ENCODE measurements at places on chromosomes 1 and 21. TPM values are rescaled to one million over a fixed set of nuclear protein-coding genes. Genes with fewer than 3 reads are reported as not detected.
A peak's percentile ranks its signal among the peaks of the same experiment; 100 is the strongest.

DNA sequence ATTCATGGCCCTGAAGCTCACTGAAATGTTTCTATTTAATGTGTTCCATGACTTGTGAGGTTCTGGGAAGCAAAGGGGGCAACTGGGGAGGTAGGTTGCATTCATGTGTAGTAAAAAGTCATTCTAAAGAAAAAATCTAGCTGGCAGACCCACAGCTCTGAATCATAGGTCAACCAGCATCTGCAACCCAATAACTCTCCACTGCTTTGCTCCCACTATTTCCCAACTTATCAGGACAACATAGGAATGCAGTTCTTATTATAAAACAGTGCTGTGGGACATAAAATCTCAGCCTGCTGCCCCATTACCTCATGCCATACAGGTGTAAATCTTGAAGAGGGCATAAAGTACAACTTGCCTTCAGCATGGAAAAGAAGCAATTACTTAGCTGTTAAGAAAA lies 576.1 kb upstream of the PTBP2 start:
- H3K4me3 ChIP-seq, result no peak overlapping the region
- no peaks in the 10 kb centered on the region for H3K4me1 ChIP-seq
- H3K27me3 ChIP-seq, result no peaks in the 10 kb centered on the region
- no peak overlapping the region for H3K27ac ChIP-seq
- H3K36me3 ChIP-seq, result no peaks in the 10 kb centered on the region

DNA sequence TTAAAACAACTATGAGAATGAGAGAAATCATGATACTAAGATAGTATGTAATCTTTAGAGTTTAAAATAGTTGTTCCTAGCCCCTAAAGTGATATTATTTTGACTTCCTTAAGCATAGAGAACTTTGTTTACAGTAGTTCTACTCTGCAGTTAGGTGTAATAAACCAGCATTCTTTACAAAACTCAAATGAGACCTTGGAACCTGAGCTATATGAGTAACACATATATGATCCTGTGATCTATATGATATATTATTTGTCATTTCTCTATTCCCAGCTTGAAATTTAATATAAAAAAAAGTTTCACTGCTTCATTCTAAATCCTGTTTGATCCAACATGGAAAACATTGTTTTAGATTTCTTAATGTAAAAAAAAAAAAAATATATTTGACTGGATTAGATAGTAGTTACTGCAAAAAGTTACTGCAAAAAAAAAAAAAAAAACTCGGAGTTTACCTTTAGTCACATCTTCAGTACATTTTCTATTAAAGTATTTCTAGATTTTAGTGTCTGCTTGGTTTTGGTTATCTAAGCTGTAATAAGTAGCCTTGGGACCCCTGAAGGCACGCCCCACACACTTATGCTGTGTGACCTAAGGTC lies 463.8 kb downstream of the USP25 start:
- H3K4me3 ChIP-seq, result no peak overlapping the region
- no peaks in the 10 kb centered on the region for H3K27me3 ChIP-seq
- H3K36me3 ChIP-seq, result no peaks in the 10 kb centered on the region
- no peak overlapping the region for H3K27ac ChIP-seq

DNA sequence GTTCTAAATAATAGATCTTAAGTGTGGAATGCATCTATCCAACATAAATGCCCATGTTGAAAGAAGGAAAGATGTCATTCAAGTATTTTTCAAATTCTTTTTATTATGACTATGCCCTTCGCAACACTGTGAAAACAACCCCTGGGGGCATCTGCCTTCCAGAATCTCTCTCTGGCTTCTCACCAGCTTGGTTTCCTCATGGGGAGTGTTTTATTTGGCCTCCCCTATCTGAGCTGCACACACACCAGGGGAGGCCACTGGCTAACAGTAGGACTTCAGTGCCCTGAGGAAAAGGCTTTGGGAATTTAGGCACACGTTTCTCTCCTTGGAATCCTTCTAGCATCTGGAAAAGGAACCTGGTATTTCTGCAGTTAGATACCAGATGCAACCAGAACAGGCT lies 130.6 kb downstream of the EDEM3 start:
- no peaks in the 10 kb centered on the region for H3K36me3 ChIP-seq
- no peak overlapping the region for H3K4me3 ChIP-seq
- H3K27me3 ChIP-seq, result no peaks in the 10 kb centered on the region
- H3K4me1 ChIP-seq, result no peaks in the 10 kb centered on the region
- no peak overlapping the region for H3K27ac ChIP-seq

DNA sequence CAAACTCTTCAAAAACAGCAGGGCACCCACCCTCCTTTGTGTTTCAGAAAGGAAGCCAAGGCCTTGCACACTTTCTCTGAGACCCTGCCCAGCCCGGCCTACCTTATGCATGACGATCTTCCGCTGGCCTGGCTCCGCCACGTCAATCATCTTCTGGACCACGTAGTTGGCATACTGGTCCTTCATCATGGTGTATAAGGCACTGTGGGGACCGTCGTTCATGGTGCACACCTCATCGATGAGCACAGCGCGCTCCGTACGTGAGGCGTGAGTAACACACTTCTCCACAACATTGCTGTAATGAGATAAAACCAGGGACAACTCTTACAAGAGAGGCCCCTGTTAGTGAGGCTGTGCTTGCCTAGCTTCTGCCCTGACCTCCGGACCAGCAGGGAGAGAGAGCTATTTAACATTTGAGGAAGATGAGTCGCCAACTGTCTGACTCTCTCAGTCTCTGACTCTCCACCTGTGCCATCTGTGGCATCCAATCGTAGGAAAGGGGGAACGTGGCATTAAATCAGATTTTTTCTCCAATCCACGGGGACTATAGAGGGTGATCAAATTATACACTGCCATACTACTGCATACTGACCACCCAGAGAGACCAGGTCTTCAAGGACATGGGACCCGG lies 28.1 kb upstream of the SDC3 start:
- no peak overlapping the region for H3K27ac ChIP-seq
- no peaks in the 10 kb centered on the region for H3K4me1 ChIP-seq
- H3K36me3 ChIP-seq, result peaks cover 83% of the 10 kb centered on the region
- no peak for DNase-seq
- no peak overlapping the region for H3K4me3 ChIP-seq
- no peaks in the 10 kb centered on the region for H3K27me3 ChIP-seq

- DNase-seq, result no peak
- H3K4me3 ChIP-seq, result no peak overlapping the region
- no peak overlapping the region for H3K27ac ChIP-seq
- H3K36me3 ChIP-seq, result no peaks in the 10 kb centered on the region
Measured at GRCh38 chr1:18962121-18962721, 5.7 kb upstream of the IFFO2 start.

DNA sequence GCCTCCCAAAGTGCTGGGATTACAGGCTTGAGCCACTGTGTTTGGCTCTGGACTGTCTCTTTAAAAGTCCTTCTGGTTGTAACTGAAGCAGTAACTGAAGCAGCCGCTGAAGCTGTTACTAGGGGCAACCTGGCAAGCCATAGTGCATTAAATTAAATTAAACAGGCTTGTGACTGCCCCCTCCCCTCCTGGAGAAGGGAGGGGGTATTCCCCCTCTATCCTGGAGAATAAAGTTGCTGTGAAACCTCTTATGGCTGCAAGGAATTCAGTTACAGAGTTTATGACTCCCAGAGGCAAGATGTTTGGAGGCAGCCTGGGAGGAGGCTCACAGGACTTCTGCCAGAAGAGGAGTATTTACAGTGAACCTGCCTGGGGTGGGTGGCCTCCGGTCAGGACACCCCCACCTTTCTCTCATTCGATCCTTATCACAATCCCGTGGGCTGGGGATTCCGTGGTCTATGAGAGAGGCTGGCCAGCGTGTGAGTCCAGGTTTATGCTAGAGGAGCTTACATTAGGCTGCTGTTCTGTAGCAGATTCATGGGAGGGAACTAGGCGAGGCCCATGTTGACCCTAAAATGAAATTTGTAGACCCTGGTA lies 8.3 kb downstream of the TTC22 start:
- no peak overlapping the region for H3K4me3 ChIP-seq
- no peak for DNase-seq
- peaks cover 24% of the 10 kb centered on the region for H3K36me3 ChIP-seq
- no peak overlapping the region for H3K27ac ChIP-seq
- no peaks in the 10 kb centered on the region for H3K27me3 ChIP-seq
- H3K4me1 ChIP-seq, result no peaks in the 10 kb centered on the region

DNA sequence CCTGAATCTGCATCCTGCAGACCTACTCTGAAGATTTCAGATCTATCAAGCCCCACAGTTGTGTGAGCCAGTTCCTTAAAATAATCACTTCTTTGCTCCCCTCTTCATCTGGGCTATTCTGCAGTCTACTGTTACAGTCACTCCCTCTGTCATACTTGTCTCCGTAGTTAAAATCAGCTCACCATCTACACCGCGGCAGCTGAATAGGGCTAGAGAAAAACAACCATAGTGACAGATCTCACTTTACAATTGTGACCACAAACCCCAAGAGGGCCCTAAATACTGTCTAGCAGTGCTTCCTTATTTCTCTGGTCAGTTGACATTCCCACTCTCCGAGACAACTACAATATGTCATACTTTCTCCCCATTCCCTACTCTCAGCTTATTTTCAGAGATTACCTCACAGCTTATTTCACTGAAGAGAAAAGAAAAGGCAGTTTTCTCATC lies 12.9 kb downstream of the DESI2 start:
- peaks cover 12% of the 10 kb centered on the region for H3K4me1 ChIP-seq
- H3K4me3 ChIP-seq, result no peak overlapping the region
- no peaks in the 10 kb centered on the region for H3K36me3 ChIP-seq
- H3K27ac ChIP-seq, result no peak overlapping the region

- no peaks in the 10 kb centered on the region for H3K27me3 ChIP-seq
- H3K4me3 ChIP-seq, result no peak overlapping the region
- H3K27ac ChIP-seq, result no peak overlapping the region
Measured at GRCh38 chr1:31517301-31517700, 59.0 kb upstream of the TINAGL1 start.

GRCh38 chr1:186845576-186846210 lies 16.9 kb downstream of the PLA2G4A start:
- no peaks in the 10 kb centered on the region for H3K36me3 ChIP-seq
- H3K4me1 ChIP-seq, result no peaks in the 10 kb centered on the region
- H3K4me3 ChIP-seq, result no peak overlapping the region
- no peak for DNase-seq
- H3K27me3 ChIP-seq, result no peaks in the 10 kb centered on the region

GRCh38 chr21:41751611-41752011 lies 15.2 kb downstream of the RIPK4 start:
- no peaks in the 10 kb centered on the region for H3K27me3 ChIP-seq
- no peaks in the 10 kb centered on the region for H3K4me1 ChIP-seq
- no peak overlapping the region for H3K4me3 ChIP-seq
- DNase-seq, result no peak
- no peaks in the 10 kb centered on the region for H3K36me3 ChIP-seq

DNA sequence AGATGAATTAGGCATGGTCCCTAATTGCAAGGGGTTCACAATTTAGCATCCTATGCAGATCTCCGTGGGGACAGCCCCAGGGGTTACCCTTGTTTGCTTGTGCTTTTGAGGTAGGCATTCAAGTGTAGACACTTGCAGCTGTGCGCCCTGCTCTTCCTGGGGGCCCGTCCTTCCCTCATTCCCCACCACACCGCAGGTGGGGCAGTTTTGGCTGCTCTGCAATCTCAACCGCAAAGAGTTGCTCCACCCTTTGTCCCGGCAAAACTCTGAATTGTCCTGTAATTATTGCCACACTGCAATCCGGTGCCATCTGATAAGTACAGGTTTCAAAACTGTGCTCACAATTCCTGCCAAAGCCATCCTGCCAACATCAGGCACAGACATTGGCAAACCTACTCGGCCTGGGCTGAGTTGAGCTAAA lies 65.4 kb upstream of the LYST start:
- H3K27ac ChIP-seq, result no peak overlapping the region
- no peaks in the 10 kb centered on the region for H3K27me3 ChIP-seq
- DNase-seq, result no peak
- H3K4me1 ChIP-seq, result no peaks in the 10 kb centered on the region
- no peak overlapping the region for H3K4me3 ChIP-seq
- no peaks in the 10 kb centered on the region for H3K36me3 ChIP-seq

GRCh38 chr1:114338191-114338890 lies 172.7 kb downstream of the TRIM33 start:
- peaks cover 67% of the 10 kb centered on the region for H3K4me1 ChIP-seq
- no peaks in the 10 kb centered on the region for H3K27me3 ChIP-seq
- DNase-seq, result no peak
- H3K36me3 ChIP-seq, result no peaks in the 10 kb centered on the region
- H3K4me3 ChIP-seq, result no peak overlapping the region
- H3K27ac ChIP-seq, result no peak overlapping the region

- H3K27ac ChIP-seq, result no peak overlapping the region
- no peaks in the 10 kb centered on the region for H3K36me3 ChIP-seq
- no peak overlapping the region for H3K4me3 ChIP-seq
- no peak for DNase-seq
Measured at GRCh38 chr21:45459171-45460010, 54.4 kb downstream of the COL18A1 start.

DNA sequence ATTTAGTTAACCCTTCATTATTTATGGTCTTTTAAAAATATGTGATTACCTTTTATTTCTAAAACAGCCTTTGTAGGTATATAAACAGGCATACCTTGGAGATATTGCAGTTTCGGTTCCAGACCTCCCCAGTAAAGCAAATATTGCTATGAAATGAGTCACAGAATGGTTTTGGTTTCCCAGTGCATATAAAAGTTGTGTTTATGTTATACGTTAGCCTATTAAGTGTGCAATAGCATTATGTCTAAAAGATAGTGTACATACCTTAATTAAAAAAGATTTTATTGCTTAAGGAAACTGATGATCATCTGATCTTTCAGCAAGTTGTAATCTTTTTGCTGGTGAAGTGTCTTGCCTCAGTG lies 44.1 kb downstream of the XCL2 start:
- H3K27me3 ChIP-seq, result no peaks in the 10 kb centered on the region
- H3K36me3 ChIP-seq, result no peaks in the 10 kb centered on the region
- H3K4me1 ChIP-seq, result peaks cover 5% of the 10 kb centered on the region

GRCh38 chr1:1591452-1591851 lies 8.5 kb downstream of the FNDC10 start:
- H3K27ac ChIP-seq, result no peak overlapping the region
- H3K4me1 ChIP-seq, result no peaks in the 10 kb centered on the region
- H3K27me3 ChIP-seq, result no peaks in the 10 kb centered on the region
- H3K36me3 ChIP-seq, result no peaks in the 10 kb centered on the region
- H3K4me3 ChIP-seq, result no peak overlapping the region
- DNase-seq, result no peak

DNA sequence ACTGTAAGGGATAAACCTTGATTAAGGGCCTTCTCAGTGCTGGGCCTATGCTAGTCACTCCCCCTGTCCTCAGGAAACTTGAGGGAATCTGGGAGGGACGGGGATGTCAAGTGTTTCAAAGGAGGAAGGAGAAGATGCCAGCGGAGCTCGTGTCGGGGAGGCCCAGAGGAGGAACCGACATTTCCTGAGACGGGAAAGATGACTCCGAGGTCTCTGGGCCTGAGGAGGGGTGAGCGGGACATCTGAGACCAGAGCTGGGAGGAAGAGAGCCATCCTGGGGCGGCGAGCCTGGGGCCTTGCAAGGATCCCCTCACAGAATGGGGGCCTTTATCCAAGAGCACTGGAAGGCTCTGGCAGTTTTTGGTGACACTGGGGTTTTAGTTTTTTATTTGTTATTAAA lies 10.4 kb downstream of the SLC66A1 start:
- peaks cover 27% of the 10 kb centered on the region for H3K36me3 ChIP-seq
- DNase-seq, result no peak
- no peaks in the 10 kb centered on the region for H3K27me3 ChIP-seq

GRCh38 chr1:150696995-150697927 lies at the start of gene GOLPH3L:
GOLPH3L (minus strand) TSS chr1:150697154; CDS start chr1:150694838, 2,316 bp downstream.
- H3K27me3 ChIP-seq, result no peaks in the 10 kb centered on the region
- peaks cover 8% of the 10 kb centered on the region for H3K36me3 ChIP-seq
- DNase-seq, result peak; percentile 94
- peak within 1 kb of the TSS; percentile 82 for H3K27ac ChIP-seq

Gene UBE2J2
- total RNA-seq, result 63.1 TPM

Gene S100B
- 2.3 TPM for total RNA-seq

Gene CACHD1
- 7.2 TPM for total RNA-seq

Gene POTED
- not detected for total RNA-seq
